ENCODE measurements at places on chromosomes 3 and 15.
A peak's percentile ranks its signal among the peaks of the same experiment; 100 is the strongest.

GRCh38 chr3:139124197-139124596 lies 79.5 kb upstream of the PRR23C start:
- no peak for DNase-seq

GRCh38 chr3:69649120-69650065 lies 89.9 kb upstream of the MITF start:
- no peak for DNase-seq

DNA sequence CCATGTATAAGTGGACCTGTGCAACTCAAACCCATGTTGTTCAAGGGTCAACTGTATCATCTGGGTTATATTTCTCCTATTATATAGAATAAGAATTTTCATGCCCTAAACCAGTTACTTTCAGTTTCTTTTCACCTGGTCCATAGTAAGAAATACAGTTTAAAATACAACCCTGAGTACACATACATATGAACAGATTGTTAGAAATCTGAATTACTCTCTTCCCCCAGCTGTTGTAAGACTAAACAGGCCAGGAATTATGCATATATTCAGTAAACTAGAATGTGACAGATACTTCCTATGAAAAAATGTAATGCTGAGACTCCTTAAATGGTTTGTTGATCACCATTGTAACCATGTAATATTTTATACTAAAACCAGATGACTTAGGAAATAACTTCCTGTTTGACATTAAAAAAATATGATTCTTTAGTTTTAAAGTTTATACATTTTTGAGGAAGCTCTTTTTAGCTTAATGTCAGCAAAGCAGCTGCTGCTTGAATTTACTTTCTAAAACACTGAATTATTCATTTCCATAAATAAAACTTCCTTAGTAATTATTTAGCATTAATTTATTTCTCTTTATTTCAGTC lies 52.5 kb upstream of the ZCWPW2 start:
- DNase-seq = no peak

DNA sequence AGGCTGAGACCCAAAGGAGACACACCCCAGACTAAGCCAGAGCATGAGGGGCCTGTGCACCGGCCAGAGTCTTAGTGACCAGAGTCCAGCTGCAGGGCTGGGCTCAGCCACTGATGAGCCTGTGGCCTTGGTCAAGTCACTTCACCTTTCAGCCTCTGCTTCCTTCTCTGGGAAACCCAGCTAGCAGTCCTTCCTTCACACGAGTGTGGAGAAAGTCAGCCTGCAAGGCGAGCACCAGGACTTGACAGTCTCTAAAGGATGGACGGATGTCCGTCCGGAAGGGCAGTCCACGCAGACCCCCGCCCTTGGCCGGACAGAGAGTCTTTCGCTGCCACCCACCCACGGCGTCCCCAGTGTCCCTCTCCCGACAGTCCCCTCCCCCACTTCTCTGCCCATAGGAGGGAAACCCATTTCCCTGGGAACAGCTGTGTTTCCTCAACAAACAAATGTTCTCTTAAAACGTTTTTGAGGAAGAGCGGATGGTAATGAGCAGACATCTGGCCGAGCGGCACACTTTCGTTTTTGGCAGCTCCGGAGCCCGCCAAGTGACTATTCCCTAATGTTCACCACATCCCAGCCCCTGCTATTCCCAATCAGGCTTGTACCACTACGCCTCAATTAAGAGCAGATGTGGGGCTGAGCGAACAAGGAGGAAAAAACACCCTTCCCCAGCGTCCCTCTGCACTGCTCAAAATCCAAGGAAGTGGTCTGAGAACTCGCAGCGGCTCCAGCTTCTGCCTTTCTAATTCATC lies 129.1 kb upstream of the SMAD3 start:
- no peak for DNase-seq

DNA sequence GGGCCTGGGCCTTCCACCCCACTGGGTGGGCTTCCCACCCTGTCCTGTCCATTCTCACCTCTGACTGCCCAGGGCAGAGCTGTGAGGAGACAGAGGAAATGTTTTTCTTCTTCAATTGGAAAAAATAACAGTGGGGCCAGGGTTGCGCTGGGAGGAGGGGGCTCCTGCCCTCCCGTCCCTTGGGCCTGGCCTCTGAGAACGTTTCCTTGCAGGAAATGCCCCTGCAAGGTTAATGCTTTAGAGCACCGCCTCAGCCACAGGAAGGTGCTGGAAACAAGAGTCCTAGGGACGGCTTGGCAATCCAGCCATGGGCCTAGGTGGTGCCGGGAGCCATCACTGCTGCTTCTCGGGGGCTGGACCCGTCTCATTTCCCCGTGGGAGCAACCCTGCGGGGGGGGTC lies 3.8 kb upstream of the PLXND1 start:
- no peak for DNase-seq

- peak; percentile 30 for DNase-seq
These were observed 37.8 kb upstream of the TRH start for GRCh38 chr3:129936757-129937156.

DNA sequence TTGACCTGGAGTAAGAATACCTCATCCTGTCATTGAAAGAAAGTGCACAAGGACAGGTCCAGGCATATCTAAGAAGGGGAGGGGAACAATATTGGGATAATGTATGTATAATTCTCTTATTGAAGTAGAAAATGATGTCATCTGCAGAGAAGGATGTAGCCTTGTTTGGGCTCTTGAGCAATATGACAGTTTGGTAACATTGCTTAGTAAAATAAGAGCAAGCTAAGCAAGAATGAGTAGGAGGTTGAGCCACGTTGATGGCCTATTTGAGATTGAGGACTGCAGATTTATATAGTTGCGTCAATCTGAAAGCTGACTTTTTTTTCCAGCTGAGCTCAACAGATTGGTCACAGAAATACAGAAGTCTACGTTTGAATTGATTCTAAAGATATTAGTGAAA lies 145.2 kb downstream of the FILIP1L start:
- no peak for DNase-seq

DNA sequence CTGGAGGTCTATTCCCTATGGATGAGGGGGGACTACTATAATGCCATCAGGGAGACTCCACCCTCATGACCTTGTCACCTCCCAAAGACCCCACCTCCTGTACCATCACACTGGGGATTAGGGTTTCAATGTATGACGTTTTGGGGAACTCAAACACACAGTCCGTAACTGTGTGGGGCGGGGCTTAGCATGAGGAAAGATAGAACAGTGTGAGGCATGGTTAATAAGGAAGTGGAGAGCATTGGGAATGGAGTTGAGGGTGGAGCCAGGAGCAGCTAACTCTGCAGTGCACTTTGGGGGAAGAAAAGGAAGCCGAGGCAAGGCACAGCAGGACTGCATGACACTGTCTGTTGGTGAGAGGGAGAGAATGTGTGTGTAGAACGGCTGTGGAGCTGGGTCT lies 90.9 kb upstream of the AGBL1 start:
- no peak for DNase-seq

- no peak for DNase-seq
These were observed 13.6 kb downstream of the KLHL25 start for GRCh38 chr15:85781099-85781498.

- no peak for DNase-seq
These were observed 10.6 kb downstream of the XXYLT1 start for GRCh38 chr3:195260280-195260905.

DNA sequence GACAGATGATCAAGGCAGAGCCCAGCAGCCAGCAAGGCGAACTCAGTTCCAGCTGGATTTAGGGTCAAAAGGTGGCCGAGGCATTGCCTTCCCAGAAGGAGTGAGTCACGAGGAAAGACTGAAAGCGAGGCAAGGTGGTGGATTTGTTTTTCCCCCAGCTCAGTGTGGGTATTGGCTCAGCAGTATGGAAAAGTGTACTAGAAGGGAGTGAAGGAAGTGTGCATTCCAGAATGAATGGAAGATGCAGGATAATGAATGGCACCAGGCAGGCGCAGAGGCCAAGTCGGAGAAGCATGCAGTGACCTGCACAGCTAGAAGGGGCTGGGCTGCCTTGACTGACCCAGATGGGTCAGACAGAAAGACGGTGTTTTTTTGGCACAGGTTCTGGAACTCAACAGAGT lies 46.3 kb downstream of the FOXP1 start:
- DNase-seq = no peak

- DNase-seq = no peak
These were observed 18.8 kb downstream of the THAP10 start for GRCh38 chr15:70873232-70874054.

DNA sequence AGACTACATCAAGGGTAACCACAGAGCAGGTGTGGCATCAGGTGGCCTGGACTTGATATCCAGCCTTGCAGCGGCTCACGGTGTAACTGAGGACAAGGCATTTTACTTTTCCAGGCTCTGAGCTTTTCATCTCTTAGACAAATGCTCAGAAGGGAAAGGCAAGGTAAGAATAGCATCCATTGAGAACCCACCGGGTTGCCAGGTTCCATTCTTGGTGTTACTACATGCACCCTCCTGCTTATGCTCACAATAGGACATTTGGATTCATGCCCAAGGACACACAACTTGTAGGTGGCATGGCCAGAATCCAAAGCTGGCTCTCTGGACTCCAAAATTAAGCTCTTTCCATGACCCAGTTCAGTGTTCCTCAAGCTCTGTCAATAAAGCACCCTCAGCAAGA lies 85.5 kb downstream of the CCNL1 start:
- no peak for DNase-seq

DNA sequence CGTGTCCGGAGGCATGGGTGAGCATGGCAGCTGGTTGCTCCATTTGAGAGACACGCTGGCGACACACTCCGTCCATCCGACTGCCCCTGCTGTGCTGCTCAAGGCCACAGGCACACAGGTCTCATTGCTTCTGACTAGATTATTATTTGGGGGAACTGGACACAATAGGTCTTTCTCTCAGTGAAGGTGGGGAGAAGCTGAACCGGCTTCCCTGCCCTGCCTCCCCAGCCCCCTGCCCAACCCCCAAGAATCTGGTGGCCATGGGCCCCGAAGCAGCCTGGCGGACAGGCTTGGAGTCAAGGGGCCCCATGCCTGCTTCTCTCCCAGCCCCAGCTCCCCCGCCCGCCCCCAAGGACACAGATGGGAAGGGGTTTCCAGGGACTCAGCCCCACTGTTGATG lies 49.5 kb downstream of the PGPEP1L start:
- DNase-seq = no peak

GRCh38 chr15:68985361-68985891 lies 29.1 kb upstream of the NOX5 start:
- DNase-seq = no peak

DNA sequence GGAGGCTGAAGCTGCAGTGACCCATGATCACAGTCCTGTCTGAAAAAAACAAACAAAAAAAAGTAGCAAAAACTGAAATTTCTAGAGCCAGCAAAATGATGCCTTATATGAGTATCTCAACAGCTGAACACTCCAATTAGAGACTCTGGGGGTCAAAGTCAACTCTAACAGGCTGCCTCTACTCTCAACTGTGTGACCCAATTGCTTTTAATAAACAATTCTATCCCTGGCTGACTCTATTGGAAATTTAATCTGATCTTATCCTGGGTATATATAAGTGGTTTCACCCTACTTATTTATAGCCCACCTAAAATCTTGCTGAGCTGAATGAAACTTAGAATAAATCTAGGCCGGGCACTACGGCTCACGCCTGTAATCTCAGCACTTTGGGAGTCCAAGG lies 29.0 kb downstream of the SMARCC1 start:
- DNase-seq = no peak

GRCh38 chr3:179482857-179483256 lies 31.6 kb upstream of the GNB4 start:
- no peak for DNase-seq

GRCh38 chr15:33182926-33183325 lies 11.6 kb downstream of the FMN1 start:
- no peak for DNase-seq

DNA sequence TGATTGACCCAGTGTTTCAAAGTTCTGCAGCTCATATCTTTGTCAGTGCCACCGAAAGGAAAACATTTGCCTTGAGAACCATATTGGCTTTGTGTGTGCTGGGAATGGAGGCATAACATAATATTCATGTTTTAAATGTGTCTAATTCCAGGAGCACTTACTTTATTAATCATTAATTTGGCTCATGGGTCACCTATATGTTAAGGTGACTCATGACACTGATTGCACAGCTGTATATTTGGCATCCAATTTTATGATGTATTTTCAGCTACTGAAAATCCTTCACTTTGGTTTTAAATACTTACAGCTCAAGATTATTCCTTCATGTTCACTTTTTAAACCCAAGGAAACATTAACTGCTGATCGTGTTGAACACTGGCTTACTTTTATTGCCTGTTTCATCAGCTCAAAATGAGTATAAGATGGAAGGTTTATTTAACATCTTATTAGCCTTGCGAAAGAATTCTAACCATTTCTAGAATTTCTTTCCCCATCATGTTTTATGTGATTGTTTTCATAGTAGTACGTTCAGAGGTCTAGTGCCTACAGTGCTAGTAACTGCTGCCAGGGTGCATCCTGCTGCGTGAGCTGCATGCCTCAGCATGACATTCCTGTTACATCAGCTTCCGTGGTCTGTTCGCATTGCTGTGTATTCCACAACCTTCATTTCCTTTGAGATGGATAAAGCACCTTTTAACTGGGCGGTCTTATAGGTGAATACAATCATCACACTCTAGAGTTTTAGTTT lies 63.7 kb downstream of the LRCH3 start:
- no peak for DNase-seq

DNA sequence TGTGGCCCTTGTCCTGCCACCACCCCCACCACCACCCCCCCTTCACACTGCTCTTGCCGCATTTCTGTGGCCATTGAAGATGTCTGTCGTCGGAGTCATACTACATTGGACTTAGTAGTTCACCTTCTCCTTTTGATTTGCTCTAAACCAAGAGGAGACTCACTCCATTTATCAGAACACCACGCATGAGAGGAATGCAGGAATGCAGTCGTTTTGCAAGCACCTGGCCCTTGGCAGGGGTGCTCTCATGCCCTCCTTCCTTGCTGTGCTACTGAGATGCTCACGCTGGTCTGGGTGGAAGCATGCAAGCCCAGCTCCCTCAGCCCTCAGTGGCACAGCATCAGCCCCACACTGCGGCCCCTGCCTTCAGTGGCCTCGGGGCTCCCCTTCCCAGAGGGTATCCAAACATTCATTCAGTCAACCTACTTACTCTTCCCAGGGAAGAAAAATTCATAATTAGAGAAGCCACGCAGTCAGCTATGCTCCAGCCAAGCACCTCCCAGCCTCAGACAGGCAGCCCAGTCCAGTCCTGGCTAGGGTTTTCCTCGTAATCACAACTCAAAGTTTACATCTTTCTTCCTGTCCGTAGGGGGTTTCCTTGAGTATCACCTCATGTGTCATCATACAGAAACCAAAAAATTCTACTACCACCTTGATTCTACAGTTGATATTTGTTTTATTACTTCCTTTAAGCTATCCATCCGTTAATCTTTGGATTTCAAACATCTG lies 520.0 kb downstream of the GABRG3 start:
- DNase-seq = no peak

GRCh38 chr3:163490119-163490518 lies 1588.2 kb downstream of the SI start:
- no peak for DNase-seq

GRCh38 chr15:77506311-77507142 lies 85.8 kb downstream of the HMG20A start:
- DNase-seq = no peak

GRCh38 chr3:123706871-123707270 lies 122.0 kb upstream of the HACD2 start:
- no peak for DNase-seq

DNA sequence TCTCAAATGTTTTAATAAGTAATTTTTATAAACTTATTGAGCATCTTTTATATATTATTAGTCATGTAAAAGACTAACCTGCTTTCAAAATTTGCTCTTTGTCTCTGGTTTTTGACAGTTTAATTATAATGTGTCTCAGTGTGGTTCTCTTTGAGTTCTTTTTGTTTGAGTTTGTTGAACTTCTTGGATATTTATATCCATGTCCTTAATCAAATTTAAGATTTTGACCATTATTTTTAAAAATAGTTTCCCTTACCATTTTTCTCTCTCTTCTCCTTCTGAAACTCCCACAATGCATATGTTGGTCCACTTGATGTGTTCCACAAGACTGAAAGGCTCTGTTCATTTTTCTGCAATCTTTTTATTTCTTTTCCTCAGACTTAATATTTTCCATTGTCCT lies 366.1 kb upstream of the GOLIM4 start:
- DNase-seq = no peak
